Activated naive CD8-positive, alpha-beta T cell treated with anti-CD3 and anti-CD28 coated beads for 36 hours (primary cell): ENCODE measurements at places on chromosomes 6 and 20. TPM values are rescaled to one million over a fixed set of nuclear protein-coding genes. Genes with fewer than 3 reads are reported as not detected.
A peak's percentile ranks its signal among the peaks of the same experiment; 100 is the strongest.

- no peak for DNase-seq
Observed at GRCh38 chr6:36571122-36572043, 22.8 kb upstream of the SRSF3 start.

The ETV7 gene
- 2.8 TPM for total RNA-seq

DNA sequence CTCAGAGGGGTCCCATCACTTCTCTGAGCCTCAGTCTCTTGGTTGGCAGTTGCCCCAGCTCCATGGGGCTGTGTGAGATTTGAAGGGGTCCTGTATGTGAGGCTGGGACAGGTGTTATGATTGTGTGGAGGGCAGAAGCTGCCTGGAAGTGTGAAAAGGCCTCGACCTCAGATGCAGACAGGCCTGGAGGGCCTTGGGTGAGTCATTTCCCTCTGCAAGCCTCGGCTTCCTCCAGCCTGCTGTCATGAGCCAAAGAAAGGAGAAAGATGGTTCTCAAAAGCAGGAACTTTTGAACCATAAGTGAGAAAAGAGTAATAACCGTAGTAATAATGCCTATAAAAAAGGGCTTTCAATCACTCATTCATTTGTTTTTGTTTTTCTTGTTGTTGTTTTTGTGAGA, 37.5 kb downstream of the SNAI1 start:
- no peak for DNase-seq

- no peak for DNase-seq
Observed at GRCh38 chr6:44739181-44739580, 351.7 kb downstream of the CDC5L start.

DNA sequence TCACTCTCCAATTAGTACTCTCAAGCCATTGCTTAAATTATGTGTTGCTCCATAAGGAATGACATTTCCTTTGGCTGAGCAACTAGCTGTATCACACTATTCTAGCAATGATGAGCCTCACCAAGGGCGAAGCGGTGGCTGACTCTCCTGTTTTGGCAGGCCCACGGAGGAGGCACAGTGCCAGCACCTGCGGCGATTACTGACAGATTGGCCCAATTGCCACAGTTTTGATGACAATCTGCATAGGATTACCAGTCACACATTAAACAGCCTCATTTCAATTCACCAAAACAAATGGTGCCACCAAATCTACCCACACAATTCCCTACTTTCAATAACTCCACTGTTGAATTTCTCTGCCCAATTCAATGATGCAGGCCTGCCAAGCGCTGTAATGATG, 286.9 kb downstream of the PTPRK start:
- no peak for DNase-seq

DNA sequence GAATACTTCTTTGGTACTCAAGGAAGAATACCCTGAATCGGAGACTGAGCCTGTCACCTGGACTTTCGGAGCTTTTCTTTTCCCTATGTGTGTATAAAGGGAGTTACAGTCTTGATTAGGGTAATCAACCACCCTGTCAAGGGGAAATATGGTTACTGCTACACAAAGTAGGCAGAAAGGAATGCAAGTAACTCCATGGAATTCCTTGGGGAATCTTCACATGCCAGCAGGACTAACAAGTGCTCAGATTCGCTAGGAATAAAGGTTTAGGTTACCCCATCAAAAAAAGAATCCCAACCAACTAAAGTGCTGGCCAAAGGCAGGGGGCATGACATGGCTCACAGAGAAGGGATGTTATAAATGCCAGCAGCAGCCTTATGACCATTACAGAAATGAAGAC, 10.4 kb downstream of the KCNS1 start:
- no peak for DNase-seq

The MOXD1 gene
- not detected for total RNA-seq

GRCh38 chr20:34420146-34420545, 57.1 kb downstream of the ITCH start:
- DNase-seq, result no peak

- DNase-seq, result no peak
Observed at GRCh38 chr6:38792356-38792755, 77.2 kb downstream of the DNAH8 start.

- DNase-seq, result no peak
Observed at GRCh38 chr20:46259260-46259859, 48.9 kb downstream of the CDH22 start.

DNA sequence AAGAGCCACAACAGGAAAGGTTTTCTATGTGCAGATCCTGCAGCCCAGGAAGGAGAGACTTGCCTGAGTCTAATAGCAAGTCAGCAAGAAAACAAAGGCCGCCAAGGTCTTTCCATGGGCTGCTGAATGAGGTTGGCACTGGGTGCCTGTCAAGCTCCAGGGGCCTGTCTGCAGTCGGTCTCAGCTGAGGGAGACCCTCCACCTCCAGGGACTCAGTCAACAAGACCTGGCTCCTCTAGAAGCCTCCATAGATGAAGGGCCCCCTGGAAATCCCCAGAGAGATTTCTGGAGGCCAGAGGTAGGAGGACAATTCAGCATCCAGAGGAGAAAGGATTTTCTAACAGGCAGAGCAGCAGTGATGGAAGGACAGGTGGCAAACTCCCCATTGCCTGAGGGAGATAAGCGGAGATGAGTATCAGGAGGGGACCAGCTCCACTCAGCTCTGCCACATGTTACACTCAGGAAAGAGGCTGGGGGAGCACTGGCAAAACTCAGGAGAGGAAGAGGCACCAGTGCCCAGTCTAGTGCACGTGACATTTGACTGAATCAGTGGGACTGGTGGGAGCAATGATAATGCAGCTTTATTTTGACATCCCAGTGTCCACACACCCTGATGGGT, 33.5 kb upstream of the FKBP1A start:
- no peak for DNase-seq

DNA sequence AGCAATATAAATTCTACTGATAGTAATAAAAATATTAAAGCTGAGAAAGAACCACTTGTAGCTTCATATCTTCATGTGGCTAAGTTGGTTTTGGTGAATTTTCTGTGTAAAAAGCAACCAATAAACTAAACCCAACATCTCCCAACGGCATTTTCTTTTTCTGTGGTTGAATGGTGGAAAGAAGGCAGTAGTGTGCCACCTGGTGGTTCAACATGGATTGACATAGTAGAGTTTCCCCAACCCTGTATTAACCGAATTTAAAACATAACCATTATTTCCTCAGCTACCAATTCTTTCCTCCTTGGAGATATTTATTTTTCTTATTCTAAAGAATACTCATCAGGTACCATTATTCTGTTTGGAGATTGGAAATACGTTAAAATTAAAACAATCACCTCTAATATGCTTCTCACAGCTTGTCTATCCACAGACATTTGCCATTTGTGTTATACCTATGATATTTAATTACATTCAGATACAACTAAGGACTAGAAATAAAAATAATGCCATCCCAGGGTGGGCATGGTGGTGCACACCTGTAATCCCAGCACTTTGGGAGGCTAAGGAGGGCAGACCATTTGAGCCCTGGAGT, 117.1 kb upstream of the EEF1E1 start:
- no peak for DNase-seq

DNA sequence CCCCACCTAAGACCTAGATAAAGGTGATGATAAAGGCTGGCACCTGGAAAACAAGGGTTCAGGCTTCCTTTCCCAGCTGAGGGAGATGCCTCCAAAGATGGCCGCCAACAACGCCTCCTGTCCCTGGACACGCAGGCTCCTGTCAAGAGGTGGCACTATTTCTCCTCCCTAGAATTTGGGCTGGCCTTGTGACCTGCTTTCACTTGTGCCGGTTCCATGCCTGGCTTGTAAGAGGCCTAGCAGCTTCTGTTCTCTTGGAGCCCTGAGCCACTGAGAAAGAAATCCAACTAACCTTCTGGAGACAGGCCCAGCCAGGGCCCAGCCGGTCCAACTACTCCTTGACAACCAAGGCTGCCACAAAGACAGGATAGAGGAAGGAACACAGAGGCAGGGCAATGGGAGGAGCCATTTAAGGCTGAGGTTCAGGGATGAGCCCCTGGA, 60.2 kb upstream of the RALY start:
- peak; percentile 53 for DNase-seq

- DNase-seq, result no peak
Observed at GRCh38 chr20:61354901-61355495, 102.9 kb downstream of the CDH4 start.

The CRIP3 gene
- 1.4 TPM for total RNA-seq

DNA sequence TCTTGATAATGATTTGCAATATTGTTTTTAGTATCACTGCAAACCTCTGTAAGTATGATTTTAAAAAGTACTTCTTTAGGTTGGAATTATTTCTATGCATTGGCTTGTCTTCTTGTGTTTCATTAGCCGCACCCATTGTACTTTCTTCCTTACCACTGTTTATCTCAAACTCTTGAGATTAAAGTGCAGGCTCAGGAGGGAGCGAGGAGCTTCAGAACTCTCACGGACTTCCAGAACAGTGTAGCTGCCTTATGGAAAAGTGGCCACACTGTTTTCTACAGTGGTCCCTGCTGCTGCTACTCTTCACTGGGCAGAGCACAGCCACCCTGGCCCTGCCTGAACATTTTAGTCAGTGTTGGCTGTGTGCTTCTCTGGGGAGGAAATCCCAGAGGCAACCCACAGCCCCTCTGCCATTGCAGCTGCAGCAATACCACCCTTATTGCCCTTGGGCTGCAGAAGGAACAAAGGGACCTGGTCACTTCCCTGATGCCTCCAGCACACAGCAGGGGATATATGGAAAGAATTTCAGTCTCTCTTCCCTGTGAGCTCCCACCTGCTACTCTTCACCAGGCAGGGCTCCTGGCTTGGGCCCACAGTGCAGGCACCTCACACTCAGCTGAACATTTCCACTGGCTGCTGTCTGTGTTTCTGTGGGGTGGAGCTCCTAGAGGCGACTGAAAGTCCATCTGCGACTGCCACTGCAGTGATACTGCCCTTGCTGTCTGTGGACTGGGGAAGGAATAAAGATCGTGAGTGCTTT, 91.7 kb upstream of the MAP3K4 start:
- no peak for DNase-seq

- no peak for DNase-seq
Observed at GRCh38 chr6:40992746-40993145, 46.3 kb downstream of the UNC5CL start.

DNA sequence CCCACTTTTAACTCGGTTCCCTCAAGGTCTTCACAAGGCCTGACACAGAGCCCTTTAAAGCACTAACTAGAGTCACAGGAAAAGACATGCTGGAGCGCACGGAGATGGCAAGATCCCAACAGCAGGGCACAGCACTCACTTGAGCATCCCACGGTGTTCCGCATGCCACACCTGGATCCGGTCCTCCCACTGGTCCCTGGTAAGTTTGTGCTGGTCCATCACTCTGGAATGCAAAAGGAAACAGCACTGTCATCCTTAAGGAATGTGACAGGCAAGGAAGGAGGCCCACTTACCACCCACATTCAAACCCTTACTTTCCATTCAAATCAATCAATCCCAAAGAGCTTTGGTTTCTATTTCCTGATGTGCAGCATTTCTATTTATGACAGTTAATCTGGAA, 34.7 kb downstream of the EZR start:
- no peak for DNase-seq

DNA sequence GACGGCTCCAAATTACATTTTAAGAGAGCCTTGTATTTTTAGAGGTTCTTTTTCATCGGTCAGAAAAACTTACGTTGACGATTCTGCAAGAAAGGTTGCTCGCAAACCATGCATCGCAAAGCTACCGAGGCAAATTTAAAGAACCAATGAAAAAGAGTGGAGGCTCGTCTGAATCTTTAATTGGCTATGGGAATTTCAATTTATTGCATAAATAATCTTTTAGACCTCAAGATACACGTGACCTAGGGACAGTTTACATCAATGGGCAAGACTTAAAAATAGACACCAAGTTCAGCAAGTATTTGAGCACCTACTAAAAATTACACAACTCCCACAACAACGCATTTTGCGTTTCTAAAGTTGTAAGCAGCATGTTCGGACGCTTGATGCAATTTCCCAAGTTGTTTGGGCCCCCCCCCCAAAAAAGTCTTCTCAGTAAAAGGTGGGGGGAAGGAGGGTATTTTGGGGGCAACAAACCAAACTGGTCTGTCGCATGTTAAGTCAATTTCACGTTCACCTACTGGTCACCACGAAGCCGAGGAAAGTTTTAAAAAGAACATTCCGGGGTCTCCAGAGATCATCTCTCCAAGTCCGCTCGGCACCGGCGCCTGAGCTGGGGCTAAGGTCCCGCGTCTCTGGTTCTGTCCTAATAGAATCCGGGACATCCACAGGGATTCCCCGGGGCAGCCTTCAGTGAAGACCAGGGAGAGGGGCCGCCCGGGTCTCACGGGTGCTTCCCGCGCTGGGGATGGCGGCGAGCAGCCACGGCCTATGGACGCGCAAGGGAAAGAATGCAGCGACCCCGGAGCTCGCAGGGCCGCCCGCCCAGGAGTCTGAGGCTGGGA, 851 bp downstream of the SNX5 start:
- DNase-seq, result no peak

- DNase-seq, result no peak
Observed at GRCh38 chr6:35056952-35057351, 84.2 kb downstream of the TCP11 start.

The FAM209B gene
- 0.60 TPM for total RNA-seq

DNA sequence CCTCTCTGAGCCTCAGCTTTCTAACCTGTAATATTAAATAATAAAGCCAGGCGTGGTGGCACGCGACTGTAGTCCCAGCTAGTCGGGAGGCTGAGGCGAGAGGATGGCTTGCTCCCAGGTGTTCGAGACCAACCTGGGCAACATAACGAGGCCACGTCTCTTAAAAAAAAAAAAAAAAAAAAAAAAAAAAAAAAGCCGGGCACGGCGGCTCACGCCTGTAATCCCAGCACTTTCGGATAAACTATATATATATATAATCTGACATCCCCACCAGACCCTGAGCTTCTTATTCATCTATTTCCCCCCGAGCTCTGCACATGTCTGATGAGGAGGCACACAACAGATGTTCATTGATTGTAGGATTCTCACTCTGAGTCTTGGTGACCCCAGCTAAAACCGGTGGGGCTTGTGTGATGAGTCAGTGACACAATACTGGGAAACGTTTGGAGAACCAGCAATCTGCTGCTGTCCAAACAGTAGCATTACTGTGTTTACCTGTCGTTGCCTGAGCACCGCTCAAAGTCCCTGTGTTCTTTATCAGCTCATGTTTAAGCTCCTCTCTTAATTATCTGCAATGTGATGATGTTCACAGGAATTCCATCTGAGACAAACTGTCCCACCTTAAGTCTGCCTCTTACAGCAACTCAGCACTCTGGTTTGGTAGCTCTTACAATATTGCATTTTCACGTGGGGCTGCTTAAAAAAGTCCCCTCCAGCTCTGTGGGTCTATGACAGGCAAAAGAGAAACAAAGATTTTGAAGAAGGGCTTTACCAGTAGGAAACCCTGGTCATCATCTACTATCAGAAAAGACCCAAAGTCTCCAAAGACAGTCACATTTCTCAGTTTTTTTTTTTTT, 1.0 kb upstream of the SPATA2 start:
- peak; percentile 19 for DNase-seq

The TSHZ2 gene
- 0.74 TPM for total RNA-seq
